ENCODE measurements at places on chromosomes 2 and 18.

GRCh38 chr2:241121008-241121407 is 18.9 kb upstream of the MTERF4 start:
- DNase-seq, result no peak

DNA sequence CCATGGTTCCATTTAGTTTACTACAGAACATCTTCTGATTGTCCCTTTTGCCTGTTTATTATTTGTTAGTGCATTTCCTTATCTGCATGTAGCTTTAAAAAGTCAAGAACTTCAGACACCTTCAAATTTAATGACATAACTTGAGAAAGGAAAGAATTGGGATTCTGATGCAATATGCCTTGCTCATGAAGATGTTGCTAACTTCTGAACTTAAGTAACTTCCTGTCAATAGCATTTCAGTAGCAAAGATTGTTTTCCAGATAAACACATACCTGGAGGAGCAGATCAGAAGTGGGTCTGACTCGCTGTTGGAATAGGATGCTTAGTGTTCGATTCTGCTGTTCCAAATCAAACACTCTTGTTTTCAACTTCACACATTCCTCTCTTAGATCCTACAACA is 190.2 kb upstream of the LYPD1 start:
- DNase-seq, result no peak

- DNase-seq, result no peak
Observed at GRCh38 chr2:112021290-112021689, 33.8 kb upstream of the TMEM87B start.

DNA sequence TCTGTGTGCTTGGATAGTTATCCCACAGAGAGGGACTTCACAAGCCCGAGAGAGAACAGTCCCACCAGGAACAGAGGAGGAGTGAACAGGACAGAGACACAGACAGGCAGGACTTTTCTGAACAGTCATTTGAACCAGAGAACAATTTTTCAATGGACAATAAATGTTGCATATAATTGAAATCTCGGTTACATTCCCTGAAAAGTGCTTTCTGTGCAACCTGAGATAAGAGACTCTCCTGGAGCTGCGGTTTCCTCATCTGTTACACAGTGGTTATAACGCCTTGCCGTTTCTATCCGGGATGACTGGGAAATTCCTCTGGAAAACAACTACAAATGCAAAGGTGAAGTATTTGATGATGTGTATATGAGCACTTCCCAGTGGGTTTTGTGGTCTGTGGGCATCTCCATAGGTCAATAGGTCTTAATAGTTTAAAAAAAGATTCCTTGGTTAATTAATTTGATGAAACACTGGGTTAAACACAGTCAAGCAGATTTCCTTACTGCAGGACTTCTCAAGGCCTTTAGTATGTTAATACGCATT is 87.2 kb upstream of the HPCAL1 start:
- no peak for DNase-seq

GRCh38 chr2:42847596-42848151 is 55.3 kb upstream of the HAAO start:
- no peak for DNase-seq

GRCh38 chr18:54149078-54149697 is 75.3 kb downstream of the MBD2 start:
- DNase-seq, result peak; percentile 75

- DNase-seq, result no peak
Observed at GRCh38 chr18:26550998-26551694, 2.8 kb upstream of the KCTD1 start.

DNA sequence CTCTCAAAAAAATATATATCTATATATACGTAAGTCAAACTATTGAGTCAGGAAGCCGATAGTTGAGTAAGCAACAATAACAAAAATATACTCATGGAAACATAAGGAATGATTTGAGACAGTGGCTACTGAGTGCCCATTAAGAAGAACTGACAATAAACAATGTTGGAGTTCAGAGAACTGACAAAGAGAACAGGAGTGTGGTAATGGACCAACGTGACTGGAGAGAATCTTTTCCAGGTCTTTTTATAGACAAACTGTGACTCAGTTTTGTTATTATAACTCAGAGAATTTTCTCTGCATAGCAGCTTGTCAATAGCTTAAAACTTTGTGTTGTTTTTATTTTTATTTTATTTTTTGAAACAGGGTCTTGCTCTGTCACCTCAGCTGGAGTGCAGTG is 4.6 kb upstream of the GALM start:
- no peak for DNase-seq

GRCh38 chr2:153939124-153939796 is 67.5 kb downstream of the GALNT13 start:
- DNase-seq, result no peak

DNA sequence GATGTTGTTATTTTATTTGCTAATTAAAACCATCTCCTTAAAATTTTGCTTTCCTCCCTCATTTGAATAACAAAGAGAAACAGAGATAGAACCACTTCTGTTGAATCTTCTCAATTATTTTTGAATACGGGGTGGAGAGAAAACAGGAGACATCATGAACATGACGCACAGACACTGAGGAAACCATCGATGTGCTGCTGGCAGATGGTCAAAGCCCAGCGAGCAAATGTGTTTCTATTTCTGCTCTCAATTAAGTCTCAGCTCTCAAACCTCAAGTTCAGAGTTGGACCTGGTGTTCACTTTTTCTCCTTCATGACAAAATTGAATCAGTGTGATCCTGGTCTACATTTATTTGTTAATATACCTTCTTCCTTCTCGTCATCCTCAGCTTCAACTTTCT is 36.1 kb upstream of the TWIST2 start:
- DNase-seq, result peak; percentile 85

- DNase-seq, result no peak
Observed at GRCh38 chr2:137202318-137202717, 437.0 kb downstream of the THSD7B start.

GRCh38 chr2:46239175-46239846 is 57.9 kb upstream of the EPAS1 start:
- no peak for DNase-seq

- peak; percentile 41 for DNase-seq
Observed at GRCh38 chr2:174051741-174052583, 86.8 kb upstream of the SP3 start.

DNA sequence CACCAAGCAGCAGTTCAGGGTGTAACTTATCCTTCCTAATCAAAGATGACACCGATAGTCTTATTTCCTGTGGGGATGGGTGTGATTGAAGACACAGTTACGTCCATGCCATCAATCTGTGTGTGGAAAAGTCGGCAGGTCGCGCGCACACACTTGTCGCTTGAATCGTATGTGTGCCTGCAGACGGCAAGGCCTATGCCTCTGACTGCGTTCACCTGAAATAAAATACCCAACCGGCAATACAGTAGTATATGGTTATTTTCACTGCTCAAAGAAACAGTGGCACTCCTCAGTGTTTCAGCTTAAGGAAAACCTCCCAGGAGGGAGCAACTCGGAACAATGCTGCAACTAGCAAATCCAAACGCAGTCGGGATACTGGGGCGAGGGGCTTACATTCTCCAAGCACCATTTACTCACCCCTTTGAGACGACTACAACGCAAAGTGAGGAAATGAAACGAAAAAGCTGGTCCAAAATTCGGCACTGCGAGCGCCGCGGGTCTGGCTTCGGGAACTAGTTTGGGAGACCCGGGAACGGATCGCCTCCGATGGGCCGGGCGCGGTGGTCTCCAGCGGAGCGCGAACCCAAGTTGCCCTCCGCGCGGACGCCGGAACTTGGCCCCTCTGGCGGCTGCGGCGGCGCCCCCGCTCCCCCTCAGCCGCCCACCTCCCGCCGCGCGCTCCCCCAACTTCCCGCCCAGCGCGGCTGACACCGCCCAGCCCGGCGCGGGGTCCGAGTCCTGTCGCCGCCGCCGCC is 675 bp downstream of the PRKD3 start:
- no peak for DNase-seq

- peak; percentile 16 for DNase-seq
Observed at GRCh38 chr2:227324642-227324994, 433 bp upstream of the MFF start.

DNA sequence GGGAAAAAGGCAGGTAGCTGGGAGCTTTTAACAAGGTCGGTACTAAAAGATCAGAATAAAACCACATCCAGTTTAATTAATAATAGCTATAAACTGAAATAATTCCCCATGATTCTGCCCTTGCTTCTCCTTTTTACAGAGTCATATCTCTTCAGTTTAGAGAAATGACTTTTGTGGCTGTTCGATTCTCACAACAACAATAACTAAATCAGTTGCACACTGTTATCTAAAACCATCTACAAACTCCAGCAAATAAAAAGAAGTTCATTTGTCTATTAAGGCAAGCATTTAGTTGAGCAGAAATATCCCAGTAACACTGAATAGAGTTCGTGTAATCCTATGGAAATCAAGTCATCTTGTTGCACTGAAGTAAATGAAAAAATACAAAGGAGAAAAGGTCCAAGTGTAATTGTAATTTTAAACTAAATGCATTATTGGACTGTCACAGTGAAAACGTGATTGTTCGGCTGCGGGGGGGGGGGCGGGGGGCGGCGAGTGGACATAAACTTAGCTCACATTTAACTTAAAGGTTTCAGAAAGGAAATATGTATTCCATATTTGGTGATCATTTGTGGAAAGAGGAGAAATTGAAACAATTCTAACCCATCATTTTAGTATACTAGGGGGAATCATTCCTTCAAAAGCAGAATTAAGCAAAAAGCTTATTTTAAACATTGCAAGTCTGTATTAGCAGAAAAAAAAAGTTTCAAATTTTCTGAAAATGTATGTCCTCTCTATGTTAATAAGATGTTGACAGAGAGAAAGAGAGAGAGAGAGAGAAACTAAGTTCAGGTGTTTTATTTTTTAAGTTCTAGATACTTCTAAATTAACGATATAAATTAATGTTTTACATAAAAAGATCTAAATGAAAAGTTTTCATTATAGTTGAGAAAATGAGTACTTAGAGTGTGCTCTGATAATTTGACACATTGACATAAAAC is 144.5 kb downstream of the MEIS1 start:
- no peak for DNase-seq
